ENCODE measurements at places on chromosomes 6 and 20. TPM values are rescaled to one million over a fixed set of nuclear protein-coding genes. Genes with fewer than 3 reads are reported as not detected.

DNA sequence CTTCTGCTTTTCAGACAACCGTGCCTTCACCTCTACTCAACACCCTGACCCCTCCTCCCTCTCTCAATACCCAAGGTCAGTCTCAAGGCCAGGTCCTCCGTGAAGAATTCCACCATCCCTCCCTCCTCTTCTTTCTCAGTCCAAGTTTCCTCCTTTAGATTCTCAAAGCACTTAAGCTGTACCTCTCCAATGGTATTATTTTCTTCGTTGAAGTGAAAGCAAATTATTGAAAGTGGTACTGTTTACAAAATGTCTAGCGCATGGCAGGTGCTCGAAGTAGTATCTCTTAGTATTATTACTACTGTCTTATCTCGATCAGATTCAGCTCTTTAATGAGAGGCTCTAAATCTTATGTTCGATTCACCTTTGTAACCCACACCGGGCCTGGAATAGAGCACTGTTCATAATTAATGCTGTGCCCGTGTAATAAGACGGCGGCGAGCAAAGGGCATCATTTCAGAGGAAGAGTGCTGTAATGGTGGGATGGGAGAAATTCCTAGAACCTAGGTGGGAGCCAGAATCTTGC, 593 bp upstream of the RALGAPB start:
- DNase-seq: no peak

DNA sequence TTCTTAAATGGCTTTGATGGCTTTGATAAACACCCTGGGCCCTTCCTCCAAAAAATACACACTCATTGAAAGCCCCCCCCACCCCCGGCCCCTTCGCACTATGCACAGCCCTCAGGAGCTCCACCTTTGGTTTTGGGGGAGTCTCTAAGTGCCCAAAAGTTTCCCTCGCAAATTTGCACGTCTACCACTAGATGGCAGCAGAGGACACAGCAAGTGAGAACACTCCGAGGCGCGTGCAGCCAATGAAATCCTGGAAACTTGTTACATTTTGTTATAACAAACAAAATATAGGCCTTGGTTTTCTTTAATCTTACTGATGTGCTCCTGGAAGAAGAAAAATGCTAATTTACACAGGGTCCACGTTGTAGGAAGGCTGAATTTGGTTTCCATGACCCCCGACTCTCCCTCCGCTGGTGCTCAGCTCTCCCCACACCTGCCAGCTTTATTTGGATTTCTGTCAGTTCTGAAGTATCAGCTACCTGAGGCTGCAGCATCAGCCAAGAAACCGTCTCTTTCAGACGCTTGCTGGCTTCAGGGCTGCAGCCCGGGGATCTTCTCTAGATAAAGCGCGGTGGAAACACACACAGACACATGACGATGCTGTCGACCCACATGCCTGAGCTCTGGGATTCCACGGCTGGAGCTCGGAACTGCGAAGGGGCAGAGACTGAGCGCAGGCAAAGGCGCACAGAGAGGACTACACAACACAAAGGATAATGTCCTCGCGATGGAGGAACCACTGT, 148.3 kb upstream of the RPS6KA2 start:
- DNase-seq: peak; percentile 68

GRCh38 chr6:113073611-113074191, 726.6 kb downstream of the RFPL4B start:
- DNase-seq: peak; percentile 79

Gene SEMG1
- not detected for total RNA-seq

Measured in LHCN-M2 (cell line).